ENCODE measurements at places on chromosomes 16 and 17. TPM values are rescaled to one million over a fixed set of nuclear protein-coding genes. Genes with fewer than 3 reads are reported as not detected.

GRCh38 chr16:11395008-11395948, 50.0 kb downstream of the RMI2 start:
- H3K27me3 ChIP-seq = no peaks in the 10 kb centered on the region
- H3K36me3 ChIP-seq = no peaks in the 10 kb centered on the region
- no peak for DNase-seq
- no peaks in the 10 kb centered on the region for H3K4me1 ChIP-seq

Gene AIPL1
- not detected for total RNA-seq

DNA sequence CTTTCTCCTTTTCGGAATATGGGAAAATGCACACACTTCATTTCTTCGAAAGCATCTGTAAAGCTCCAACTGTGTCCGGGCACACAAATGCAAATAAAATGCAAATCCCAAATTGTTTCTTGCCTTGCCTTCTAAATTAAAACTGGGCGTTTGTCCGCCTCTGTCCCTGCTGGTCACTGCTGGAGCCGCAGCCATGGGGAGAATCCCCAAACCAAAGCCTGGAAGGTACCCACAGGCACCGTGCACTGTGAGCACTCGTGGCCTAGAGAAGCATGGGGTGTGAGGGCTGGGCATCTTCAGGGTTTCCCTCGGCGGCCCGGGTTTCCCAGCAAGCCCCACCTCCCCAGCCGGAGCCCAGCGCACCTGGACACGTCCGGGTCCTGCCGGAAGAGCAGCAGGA, 2.9 kb downstream of the SLC47A2 start:
- H3K4me1 ChIP-seq = no peaks in the 10 kb centered on the region
- H3K4me3 ChIP-seq = no peak overlapping the region
- H3K27me3 ChIP-seq = no peaks in the 10 kb centered on the region
- no peak overlapping the region for H3K27ac ChIP-seq
- no peak for DNase-seq

GRCh38 chr16:22325598-22326368, 28.6 kb downstream of the POLR3E start:
- H3K27ac ChIP-seq = no peak overlapping the region
- no peak overlapping the region for H3K4me3 ChIP-seq
- H3K27me3 ChIP-seq = no peaks in the 10 kb centered on the region
- peaks cover 42% of the 10 kb centered on the region for H3K36me3 ChIP-seq
